ENCODE measurements at places on chromosomes 5 and 9.

DNA sequence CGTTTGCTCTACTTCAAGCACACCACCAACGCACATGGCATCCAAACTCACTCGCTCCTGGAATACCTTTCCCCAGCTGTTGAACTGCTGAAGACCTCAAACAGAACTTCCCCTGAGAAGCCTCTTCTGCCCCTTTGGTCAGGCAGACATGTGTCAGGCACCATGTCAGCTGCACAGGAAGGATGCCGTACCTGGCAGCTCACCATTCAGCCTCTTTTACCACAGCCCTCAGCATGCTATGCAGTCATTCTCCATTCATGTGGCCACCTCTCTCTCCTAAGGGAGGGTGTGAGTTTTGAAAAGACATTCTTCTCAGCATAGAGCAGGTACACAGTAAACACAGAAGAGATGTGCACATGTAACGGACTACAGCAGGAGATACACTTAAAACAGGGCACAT is 14.2 kb downstream of the IL4 start:
- no peak for DNase-seq

GRCh38 chr5:135497971-135498636 is 37.7 kb downstream of the NEUROG1 start:
- no peak for DNase-seq

DNA sequence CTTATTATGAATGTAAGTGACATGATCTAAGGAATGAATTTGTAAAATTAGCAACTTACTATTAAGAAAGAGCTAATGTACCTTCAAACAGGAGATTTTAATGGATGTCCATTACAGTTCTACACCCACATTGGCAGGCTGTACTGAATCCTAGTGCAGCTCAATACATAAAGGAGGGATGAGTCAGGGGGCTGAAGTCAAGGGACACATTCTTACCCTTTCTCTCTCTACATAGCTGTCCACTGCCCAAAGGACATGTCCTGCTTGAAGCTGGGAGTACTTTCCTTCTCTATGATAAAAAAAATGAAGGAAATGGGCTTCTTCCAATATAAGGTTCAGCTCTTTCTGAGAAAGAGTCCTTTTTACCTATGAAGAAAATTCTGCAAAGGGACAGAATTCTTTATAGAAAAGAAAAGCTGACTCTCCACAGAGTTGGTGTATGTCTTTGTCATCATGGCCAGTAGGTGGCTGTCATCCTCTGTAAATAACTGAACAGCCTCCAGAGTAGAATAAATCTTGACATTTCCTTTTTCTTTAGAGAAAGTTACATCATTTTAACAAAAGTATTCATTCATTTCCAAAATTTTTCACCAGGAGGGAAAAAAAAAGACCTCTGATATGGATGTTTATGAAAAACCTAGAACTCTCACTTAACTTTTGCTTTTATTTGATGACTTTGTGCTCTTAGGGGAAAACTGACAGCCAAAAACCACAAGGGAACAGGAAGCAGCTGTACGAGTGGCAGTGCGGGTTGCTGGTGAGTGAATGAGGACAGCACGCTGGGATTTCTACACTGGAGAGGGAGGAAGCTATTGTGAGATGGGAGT is 13.1 kb upstream of the IFNA14 start:
- DNase-seq: peak; percentile 49

DNA sequence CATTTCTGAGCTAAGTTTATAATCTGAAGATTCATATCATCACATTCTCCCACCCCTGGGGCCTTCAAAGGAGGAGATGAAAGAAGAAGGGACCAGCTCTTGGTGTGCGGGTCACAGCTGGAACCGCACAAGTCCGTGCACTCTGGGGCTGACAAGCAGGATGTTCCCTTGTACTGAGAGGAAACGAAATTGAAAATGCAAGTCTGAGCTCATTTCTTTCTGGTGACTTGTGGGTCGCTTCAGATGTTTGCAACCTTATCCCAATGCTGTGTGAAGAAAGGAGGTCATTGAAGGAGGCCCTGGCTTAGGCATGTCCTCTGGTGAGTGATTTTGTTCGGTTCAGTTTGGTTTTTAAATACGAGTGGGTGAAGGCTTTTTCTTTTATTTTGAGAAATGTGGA is 59.6 kb downstream of the C9orf152 start:
- DNase-seq: no peak

All from fibroblast of pulmonary artery (primary cell).